ENCODE measurements at places on chromosomes 11 and 22.

- no peak for DNase-seq
Measured at GRCh38 chr11:65871811-65872548, 620 bp downstream of the EFEMP2 start.

DNA sequence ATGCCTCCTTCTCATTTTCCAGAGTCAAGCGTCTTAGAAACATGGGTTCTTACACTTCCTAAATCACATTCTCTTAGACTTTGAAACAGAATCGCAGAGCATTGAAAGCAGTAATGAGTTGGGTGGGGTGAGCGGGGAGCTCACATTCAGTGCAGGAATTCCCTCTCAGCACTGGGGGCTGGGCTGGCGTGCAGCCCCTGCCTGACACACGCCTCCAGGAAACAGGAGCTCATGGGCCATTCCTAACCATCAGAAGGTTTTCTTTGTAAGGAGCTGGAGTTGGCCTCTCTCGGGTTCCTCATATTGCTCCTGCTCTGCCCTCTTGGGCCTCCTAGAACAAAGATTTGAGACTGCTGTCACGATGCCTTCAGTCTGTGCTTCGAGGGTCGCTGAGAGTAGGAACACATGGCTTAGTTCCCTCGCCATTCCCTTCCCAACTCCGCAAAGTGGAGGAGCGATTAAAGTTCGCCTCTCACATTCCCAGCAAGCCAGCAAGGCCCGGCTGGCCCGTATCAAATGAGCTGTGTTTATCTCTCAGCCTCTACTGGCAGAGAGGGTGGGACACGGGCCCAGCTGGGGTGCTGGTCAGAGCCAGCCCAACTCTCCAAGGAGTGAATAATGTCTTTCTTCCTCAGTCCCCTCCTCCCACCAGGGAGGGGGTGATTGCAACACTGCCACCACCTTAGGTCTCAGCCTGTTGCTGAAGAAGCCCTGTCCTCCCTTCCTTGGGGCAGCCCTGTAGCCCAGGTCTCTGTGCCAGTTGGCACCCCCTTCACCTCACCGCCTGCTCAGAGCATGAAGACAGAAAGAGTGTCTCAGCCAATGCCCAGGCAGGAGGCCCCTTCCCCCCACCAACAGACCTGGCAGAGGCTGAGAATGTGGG is 10.4 kb downstream of the CHRDL2 start:
- no peak for DNase-seq

DNA sequence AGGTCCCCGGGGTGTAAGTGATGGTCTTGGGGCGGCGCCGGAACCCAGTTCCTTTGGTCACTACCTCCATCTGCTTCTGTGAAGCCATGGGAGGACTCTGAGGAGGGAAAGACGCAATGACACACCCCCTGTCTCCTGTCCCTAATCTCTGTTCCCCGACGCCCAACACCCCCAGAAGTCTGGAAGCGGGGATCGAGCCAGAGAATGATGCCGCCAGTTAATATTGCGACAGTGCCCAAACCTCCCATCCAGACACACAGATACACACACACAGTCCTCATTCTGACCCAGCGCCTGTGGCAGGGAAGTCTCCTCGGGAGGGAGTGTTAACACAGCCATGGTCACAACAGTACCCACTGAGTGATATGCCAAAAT is 352 bp downstream of the C22orf23 start:
- no peak for DNase-seq

GRCh38 chr11:61328351-61328750 is 4.6 kb downstream of the DDB1 start:
- no peak for DNase-seq

DNA sequence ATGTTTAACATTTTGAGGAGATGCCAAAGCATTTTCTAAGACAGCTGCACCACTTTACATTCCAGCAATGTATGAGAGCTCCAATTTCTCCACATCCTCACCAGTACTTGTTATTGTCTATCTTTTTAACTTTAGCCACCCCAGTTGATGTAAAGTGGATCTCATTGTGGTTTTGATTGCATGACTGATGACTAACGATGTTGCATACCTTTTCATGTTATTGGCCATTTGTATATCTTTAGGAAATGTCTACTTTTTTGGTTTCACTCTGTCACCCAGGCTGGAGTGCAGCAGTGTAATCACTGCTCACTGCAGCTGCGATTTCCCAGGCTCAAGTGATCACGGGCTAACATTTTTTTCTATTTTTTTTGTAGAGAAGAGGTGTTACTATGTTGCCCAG is 8.9 kb downstream of the TTC28 start:
- DNase-seq = no peak

GRCh38 chr22:37486224-37486845 is at the start of gene MFNG:
Gene MFNG, minus strand, starts transcription at chr22:37486384. Its CDS starts 207 bp downstream, at chr22:37486177.
- peak; percentile 46 for DNase-seq

DNA sequence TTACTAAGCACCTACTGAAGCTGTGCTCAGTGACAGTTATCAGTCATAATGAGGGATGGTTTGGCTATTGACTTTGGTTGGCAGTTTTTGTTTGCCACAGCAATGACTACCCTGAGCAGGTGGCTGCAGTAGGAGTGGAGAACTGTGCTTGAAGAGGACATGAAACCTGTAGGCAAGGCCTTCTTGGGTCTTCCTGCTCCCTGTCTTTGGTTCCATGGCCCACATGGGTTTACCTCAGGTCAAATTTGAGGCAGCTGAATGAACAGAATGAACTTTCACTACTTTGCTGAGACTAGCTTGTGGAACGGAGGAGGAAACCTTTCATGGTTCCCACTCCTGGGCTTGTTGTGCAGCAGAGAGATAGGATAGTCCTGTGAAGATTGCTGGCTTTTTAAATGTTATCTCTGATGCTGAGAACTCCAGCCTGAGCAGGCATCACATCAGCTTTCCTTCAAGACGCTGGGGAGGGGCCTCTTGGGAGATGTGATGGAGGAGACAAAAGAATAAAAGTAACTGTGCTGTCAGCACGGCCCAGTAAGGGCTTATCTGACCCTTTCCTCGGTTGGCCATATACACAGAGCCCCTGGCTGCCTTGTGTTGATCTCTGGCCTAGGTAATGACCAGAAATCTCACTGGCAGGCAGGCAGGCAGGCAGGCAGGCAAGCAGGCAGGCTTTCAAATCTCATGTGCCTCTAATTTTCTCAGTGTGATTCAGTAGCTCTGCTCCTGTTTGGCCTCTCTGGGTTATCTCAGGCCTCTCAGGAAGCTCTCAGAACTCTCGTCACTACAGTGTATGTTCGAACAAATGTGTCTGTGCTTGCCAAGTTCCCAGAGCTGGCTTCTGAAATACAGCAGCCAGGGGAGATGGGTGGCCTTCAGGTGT is 12.0 kb downstream of the STIM1 start:
- no peak for DNase-seq

DNA sequence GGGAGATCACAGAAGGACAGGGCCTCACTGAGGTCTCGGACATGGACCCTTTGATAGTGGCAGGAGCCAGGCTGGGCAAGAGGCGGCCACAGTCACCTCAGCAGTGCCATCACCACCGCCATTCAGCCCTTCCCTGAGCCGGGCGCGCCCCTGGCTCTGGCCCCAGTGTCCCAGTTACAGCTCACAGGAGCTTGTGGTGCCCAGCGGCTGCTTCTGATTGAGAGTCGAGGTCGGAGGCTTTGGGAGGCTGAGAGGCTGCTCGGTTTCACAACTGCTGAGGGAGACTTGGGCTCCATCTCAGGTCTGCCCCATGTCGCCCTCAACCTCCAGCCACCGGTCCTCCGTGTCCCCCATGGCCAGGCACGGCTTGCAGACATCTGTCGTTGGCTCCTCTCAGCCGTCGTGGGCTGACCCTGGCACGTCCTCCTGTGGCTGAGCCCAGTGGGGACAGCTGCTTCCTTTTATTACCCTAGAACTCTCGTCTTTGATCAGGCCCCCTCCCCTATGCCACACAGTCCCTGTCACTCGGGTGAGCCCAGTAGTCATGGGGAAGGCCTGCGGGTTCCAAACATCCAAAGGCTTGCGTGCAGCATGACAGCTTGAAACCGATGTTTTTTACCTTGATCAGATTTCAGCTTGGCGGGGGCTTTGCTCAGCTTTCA is 28.4 kb upstream of the PPP6R3 start:
- no peak for DNase-seq

GRCh38 chr11:75955443-75955842 is 140.4 kb downstream of the UVRAG start:
- no peak for DNase-seq

GRCh38 chr11:57094181-57094935 is 87.4 kb upstream of the LRRC55 start:
- no peak for DNase-seq

GRCh38 chr11:36564376-36565030 is 3.3 kb upstream of the RAG1 start:
- DNase-seq = peak; percentile 42

DNA sequence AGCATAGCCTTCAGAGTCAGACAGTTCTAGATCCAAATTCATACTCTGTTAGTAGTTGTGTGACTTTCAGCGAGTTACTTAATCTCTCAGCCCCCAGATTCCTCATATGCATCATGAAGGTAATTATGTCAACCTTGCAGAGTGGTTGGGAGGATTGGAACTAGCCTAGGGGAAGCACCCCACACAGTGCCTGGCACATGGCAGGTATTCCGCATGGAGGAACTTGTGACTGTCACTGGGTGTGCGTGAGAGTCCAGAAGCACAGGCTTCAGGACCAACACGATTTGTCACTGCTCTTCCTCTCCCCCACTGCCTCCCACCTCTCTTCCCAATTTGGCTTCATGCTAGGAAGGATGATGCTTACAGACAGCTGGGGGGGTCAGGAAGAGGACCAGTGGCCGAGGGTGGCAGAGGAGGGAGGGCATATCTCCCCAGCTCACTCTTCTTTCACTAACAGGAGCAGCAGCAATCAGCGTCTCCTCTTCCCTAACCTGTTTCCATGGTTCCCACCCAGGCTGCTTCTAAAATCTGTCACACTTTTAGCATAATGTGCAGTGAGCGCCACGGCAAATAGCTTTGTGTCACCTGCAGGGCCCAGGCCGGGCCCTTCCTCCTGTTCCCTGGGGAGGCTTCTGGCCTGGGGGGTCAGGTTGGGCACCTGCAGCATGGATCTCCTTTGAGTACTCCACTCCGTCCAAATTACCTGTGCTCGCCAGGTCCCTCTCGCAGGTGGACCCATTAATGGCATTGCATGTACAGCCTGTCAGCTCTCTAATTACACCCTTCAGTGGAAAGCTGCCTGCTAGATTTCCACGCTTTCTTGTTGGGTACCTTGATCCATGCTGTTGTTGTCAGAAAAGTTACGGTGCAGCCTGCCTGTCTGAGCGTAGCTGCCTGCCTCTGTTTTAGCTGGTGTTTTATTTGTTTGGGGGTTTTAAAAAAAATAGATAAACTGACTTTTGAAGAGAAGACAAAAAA is 400.4 kb downstream of the NXPE2 start:
- no peak for DNase-seq

DNA sequence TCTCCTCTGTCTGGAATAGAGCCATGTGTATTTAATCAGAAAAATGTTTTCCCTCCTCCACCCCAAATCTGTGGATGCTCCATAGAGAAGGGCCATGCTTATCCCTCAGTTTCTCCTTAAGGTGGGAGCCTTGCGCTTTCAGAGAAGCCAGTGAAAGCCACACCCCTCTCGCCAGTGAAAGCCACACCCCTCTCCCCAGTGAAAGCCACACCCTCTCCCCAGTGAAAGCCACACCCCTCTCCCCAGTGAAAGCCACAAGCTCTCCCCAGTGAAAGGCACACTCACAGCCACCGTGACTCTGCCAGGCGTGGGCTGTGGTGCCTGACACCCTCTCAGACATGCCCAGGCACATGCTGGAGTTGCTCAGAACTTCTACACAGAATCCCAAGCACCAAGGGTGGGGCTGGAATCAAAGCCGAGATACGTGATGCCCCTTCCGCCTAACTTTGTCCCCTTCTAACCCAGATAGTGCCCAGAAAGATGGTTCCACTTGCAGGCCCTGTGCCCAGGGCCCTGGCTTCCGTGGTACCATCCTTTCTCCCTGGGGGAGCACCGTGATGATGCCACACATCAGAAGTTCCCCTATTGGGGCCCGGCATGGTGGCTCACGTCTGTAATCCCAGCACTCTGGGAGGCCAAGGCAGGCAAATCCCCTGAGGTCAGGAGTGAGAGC is 16.5 kb upstream of the PRR5 start:
- peak; percentile 52 for DNase-seq

GRCh38 chr22:28175730-28176492 is 256.9 kb upstream of the PITPNB start:
- DNase-seq = no peak

DNA sequence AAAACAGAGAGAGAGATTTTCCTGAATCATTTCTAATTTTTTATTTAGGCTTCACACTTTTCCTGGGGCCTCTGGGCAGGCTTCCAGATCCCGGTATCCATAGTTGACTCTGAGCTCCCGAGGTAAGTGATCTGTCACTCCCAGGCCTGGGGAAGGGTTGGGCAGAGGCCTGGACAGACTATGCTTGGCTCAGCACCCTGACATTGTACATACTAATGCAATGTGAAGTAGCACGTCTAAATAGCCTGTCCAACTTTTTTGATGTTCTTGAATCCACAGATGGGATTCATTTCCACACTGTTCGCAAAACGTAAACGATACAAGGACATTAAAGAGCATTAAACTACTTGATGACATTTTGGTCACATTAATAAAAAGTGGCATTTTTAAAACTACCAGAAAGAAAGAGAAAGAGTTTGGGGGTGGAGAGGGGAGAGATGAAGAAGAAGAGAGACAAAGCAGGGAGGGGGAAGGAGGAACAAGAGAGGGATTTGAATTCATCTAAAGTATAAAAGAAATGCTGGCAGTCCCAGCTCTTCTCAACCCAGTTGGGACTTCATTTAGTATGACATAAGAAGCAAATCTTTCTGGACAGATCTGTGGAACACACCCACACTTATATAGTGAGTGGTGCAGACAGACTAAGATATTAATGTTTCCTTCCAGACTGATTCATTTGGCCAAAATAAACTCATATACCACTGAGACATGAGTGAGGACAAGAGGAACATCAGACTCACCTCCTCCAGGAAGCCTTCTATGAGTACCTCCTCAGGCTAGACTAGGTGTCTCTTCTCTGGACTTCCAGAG is 514.2 kb downstream of the SOX6 start:
- DNase-seq = no peak

- no peak for DNase-seq
Measured at GRCh38 chr11:135008001-135008405, 596.0 kb upstream of the B3GAT1 start.

GRCh38 chr11:103395612-103396011 is 286.4 kb downstream of the DYNC2H1 start:
- no peak for DNase-seq

GRCh38 chr22:27046603-27047002 is 389.2 kb downstream of the MIAT start:
- DNase-seq = no peak

DNA sequence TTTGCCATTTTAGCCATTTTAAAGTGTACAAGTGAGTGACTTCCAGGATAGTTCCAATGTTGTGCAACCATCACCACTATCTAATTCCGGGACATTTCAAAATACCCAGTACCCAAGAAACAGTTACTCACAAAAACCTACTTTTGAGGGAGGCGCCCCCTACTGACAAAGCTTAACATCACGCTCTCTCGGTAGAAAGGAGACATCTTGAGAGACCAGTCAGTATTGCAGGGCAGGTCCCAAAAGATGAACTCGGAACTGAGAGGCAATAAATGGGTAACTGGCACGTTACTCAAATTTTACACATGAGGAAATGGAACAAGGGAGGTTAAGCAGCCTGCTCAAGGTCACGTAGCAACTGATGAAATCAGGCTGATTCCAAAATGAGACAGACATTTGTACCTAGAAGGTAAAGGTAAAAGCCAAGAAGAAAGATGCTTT is 50.0 kb upstream of the POU2AF1 start:
- no peak for DNase-seq
